Iris pigment epithelial cell (primary cell): ENCODE measurements at places on chromosomes 1 and 21.
A peak's percentile ranks its signal among the peaks of the same experiment; 100 is the strongest.

GRCh38 chr1:107935396-107936064, 29.4 kb downstream of the VAV3 start:
- no peak for DNase-seq

GRCh38 chr1:46522184-46522968, 29.1 kb downstream of the KNCN start:
- peak; percentile 89 for DNase-seq

DNA sequence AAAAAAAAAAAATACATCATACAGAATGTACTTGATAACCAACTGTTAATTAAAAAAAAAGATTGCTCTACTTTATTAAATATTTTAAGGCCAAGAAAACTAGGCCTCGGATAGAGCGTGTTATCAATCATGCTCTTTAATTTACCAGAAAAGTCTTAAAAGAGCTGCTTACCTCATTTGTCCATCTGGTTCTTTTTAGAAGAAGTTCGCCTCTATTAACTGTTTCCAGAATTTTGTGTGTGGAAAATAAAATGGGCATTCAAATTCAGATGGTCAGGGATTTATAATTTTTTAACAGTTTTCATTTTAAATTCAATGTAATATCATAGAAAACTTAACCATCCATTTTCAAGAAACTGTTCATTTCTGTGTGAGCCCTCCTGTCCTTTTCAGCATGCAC, 53.8 kb downstream of the KCNK1 start:
- no peak for DNase-seq

DNA sequence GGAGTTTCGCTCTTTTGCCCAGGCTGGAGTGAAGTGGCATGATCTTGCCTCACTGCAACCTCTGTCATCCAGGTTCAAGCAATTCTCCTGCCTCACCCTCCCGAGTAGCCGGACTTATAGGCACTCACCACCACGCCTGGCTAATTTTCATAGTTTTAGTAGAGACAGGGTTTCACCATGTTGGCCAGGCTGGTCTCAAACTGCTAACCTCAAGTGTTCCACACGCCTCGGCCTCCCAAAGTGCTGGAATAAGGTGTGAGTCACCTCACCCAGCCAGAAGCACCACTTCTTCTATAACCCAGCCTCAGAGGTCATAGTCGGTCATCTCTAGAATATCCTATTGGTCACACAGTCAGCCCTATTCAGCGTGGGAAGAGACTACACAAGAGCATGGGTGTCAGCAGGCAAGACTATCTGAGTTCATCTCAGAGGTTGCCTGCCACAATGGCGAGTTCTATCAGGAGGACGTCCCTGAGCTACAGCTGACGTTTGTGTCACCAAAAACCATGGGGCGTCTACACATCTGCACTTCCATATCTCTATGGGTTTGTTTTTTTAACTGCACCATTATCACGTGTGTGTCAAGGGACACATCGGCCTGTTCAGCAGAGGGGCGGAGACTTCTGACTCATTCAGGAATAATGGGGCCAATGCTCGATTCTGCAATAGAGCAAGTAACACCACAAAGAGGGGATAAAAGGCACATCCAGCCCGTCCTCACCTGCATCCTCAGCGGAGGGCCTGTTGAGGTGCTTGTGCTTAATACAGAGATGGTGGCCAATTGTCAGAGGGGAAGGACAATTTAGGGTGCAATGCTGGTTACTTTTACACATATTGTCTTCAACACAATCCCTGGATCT, 256.3 kb upstream of the IRF2BP2 start:
- DNase-seq = peak; percentile 94

DNA sequence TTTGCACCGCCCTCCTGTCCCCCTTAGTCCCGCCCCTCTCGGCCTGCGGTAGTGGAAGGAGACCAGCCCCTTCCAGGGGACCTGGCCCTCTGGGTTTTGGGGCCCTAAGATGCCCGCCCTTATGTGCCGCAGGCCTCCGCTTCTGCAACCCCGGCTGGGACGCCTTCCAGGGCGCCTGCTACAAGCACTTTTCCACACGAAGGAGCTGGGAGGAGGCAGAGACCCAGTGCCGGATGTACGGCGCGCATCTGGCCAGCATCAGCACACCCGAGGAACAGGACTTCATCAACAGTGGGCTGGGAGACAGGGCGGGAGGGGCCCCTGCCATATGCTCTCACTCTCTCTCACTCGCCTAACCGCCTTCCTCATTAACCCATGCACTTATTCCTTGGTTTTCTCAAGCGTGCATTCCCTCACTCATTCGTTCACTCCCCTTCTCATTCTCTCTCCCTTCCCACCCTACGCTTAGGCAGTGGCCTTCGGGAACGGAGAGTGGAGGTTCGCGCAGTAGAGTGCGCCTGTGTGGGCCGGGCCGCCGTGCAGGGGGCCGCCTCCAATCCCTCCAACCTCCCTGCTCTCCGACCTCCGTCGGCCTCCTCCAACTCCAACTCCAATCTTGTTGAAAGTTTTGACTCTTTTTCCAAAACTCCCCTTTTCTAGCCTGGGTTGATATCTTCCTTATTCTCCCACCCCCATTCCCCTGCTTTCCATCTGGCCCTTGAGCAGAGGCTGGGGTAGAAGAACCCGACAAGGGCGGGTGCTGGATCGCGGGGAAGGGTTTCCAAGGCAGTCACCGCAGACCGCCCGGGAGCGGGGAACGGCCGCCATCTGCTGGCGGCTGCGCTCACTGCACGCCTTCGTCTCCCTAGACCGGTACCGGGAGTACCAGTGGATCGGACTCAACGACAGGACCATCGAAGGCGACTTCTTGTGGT, 15.2 kb downstream of the BCAN start:
- peak; percentile 37 for DNase-seq

DNA sequence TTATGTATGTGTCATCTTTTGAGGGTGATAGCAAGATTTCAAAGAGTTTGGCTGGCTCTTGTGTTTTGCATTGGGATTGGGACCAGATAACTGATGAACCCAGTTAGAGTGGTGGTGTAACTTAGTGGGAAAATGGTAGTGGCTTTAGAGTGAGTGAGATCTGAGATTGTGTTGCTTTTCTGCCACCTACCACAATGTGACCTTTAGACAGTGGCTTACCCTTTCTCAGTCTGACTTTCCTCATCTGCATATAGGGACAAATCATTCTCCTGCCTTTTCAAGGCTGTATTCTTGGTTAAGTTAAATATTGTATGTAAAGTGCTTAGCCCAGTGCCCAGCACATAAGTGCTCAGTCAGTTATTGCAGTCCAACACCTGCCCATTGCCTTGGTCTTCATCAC, 31.3 kb downstream of the CENPF start:
- DNase-seq = no peak

GRCh38 chr21:46009951-46010705, 28.6 kb downstream of the COL6A1 start:
- no peak for DNase-seq

DNA sequence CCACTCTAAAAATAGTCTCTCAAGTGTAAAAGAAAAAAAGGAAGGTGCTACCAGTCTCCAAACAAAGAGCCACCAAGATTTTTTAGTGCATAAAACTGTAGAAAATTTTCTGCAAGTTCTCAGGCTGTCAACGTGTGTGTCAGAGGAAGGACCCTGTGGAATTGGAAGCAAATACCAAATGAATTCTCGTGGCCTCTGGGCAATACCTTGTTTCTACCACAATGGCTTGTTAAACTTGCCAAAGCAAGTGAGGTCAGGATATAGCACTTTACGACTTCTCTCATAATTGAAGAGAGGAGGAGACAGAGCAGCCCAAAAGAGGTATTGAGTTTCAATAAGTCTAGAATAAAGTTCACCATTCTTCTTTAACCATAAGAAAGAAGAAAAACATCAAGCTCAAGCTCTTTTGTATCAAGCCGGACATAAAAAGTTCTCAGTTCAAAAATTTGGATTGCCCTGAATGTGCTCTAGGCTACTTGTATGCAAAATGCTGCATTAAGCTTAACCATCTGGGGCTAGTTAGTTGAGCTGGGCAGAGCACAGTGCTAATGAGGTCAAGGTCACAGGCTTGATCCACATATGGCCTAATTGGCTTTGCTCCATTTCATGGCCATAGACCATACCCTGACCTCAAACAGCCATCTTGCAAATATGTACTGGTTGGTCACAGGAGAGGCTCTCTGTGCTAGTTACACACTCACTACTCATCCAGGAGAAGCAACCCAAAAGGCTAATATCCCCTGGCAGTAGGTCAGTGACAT, 60.5 kb downstream of the TBX15 start:
- no peak for DNase-seq

DNA sequence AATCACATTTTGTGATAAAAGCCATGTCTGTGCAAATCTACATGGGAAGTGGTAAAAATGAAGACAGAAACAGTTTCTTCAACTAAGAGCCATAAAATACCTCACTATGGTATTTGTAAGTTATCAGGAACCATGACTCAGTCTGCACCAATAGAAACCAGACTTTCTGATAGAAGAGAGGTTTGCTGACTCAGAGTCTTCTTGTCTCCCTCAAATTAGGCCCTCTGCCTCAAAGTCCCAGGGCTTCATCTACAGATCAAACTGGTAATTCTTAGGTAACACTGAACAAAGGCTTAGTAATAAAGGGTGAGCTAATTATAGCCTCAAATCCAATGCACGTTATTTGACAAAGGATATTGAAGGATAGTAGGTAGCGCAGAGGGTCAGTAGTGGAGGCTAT, 30.9 kb upstream of the SSX2IP start:
- peak; percentile 72 for DNase-seq

- DNase-seq = peak; percentile 65
These were observed 75.5 kb downstream of the ADAMTS1 start for GRCh38 chr21:26769613-26770188.

- DNase-seq = peak; percentile 40
These were observed 130.8 kb downstream of the NOS1AP start for GRCh38 chr1:162200096-162200847.

- DNase-seq = peak; percentile 3
These were observed 321.8 kb downstream of the ZP4 start for GRCh38 chr1:237568955-237569354.

DNA sequence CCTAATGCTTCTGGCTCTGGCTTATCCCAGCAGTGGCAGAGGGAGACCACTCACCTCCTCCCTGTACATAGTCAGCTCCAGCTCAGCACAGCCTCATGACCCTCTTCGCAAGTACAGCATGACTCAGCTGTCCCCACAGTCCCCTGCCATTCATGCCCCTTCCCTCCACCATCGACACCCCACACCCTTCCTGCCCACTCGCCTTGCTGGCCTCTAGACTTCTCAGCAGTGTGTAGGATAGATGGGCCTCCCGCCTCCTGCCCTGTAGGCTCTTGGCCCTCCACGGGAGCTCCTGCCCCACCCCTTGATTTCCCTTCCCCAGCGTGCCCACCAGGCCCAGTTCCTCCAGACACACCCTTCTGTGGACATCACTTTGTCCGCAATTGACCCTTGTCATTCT, 9.8 kb downstream of the NPR1 start:
- DNase-seq = no peak

DNA sequence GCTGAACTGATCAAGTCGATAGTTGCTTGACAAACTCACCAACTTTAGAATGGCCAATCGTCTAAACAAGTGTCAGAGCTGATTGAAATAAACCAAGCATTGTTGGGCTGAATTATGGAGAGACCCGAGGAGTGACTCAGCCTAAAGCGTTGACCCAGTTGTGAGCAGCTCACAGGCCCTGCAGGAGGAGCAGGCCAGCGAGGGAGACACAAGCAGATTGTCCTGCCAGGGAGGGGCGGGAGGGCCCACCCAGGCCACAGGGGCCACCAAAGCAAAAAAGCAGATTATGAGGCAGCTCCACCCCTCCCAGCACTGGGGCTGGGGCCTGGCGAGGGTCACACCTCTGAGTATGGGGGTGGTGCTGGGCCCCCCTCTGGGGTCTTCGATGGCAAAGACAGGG, 10.1 kb upstream of the MATN1 start:
- peak; percentile 29 for DNase-seq

- DNase-seq = no peak
These were observed 70.9 kb downstream of the RRAGC start for GRCh38 chr1:38788341-38789336.

- no peak for DNase-seq
These were observed 135.1 kb downstream of the ADAMTS1 start for GRCh38 chr21:26710155-26710554.

GRCh38 chr1:46595127-46595526, 8.9 kb downstream of the MKNK1 start:
- DNase-seq = no peak

- DNase-seq = no peak
These were observed 58.0 kb downstream of the ADSS2 start for GRCh38 chr1:244393604-244394176.

DNA sequence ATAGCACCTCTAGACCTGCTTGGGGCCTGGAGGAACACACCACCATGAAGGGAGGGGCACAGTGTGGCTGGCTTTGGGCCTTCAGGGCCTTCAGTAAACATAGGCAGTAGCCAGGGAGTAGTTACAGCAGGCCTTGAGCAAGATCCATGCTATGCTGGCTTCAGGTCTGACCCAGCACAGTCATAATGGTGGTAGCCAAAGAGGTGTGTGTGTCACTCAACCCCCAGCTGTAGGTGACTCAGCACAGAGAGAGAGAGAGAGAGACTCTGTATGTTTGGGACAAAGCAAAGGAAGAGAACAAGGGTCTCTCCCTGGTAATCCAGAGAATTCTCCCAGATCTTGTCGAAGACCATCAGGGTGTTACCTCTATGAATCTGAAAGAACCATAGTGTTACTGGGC, 250.5 kb upstream of the PKN2 start:
- no peak for DNase-seq

DNA sequence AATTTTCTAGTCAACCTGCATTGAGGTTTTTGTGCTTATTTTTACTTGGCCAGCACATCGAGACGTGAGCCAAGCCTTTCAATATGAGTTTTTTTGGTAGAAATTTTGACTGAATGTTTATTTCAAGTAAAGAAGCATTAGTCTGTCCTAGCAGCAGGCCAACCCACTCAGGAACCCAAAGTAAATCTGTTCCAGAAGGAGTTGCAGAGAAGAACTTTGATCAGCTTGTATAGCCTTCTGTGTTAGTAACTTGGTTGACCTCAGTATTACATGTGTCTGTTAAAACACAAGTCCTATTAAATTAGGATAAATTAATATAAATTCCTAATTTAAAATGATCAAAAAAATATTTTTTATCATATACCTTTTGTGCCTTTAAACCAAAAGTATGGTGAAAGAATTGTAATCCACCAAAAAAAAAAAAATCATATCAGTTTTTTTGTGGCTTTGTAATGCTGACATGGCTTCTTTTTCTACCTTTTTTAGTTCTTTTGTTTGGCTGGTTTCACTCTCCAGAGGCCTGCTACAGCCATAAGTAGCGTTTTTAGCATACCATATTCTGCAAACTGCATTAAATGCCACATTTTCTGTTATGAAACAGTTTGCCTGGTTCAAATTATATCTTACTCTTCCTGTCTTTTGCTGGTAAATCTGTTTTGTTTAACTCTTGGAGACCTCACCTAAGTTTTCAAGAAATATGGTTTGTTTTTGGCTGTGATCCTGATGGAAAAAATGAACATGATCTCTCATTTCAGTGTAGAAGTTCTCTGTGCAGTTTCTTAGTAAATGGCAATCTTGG, 39.5 kb downstream of the ATF6 start:
- DNase-seq = peak; percentile 31

GRCh38 chr21:42423685-42424084, 20.0 kb downstream of the UBASH3A start:
- DNase-seq = no peak
